ENCODE measurements at places on chromosomes 1 and 21. TPM values are rescaled to one million over a fixed set of nuclear protein-coding genes. Genes with fewer than 3 reads are reported as not detected.

Gene MARK1
- total RNA-seq = 14.3 TPM

DNA sequence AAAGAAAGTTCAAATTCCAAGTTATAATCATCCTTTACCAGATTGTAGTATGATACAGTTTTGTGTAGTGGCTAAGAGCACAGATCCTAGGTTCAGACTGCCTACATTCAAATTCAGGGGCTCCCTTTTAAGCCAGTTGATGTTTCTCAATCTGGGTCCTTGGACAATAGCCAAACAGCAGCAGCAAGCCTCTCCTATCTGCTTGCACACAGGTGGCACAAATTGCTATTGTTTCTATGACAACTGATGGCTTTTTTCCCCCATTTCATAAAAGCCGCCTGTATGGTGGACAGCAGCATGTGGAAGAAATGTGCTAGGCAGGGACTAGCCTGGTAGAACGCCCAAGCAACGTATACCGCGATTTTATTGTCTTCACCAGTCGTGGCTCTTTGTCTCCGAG lies 76.5 kb downstream of the S1PR1 start:
- peaks cover 23% of the 10 kb centered on the region for H3K27me3 ChIP-seq
- H3K27ac ChIP-seq = no peak overlapping the region
- H3K36me3 ChIP-seq = no peaks in the 10 kb centered on the region
- no peak for DNase-seq
- H3K4me3 ChIP-seq = no peak overlapping the region

- peaks cover 22% of the 10 kb centered on the region for H3K4me1 ChIP-seq
- peaks cover 11% of the 10 kb centered on the region for H3K36me3 ChIP-seq
- no peaks in the 10 kb centered on the region for H3K27me3 ChIP-seq
- H3K4me3 ChIP-seq = no peak overlapping the region
Measured at GRCh38 chr1:44249543-44249942, 36.3 kb downstream of the DMAP1 start.

DNA sequence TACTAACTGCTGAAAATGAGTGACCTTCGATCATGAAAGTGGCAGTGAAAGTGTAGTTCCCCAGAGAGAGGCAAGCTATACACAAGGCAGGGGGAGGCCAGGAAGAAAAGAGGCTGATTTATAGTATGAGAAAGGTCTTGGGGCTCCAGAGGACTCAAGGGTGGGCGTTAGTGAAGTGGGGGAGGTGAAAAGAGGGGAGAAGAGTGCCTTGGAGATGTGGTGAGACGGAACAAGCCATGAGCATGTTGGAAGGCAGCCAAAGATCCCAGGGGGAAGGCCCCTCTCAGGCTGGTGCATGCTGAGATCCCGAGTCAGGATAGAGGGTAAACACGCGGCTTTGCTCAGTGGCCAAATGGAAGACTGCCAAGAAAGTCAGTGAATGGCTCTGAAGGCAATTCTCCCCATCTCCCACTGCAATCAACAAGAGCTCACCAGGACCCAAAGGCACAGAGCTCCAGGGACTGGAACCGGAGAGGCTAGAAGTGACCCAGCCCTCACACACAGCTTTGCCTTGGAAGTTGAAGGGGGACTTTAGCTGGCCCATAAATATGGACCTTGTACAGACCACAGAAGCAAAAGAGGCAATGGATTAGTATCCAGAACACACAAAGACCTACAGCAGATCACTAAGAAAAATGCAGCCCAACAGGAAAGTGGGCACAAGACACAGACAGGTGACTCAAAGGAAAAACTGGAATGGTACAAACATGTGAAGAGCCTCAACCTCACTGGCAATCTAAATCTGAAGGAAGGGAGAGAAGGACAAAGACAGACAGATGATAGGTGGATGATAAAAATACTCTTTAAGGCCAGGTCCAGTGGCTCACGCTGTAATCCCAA lies 49.6 kb downstream of the HSF2BP start:
- H3K36me3 ChIP-seq = no peaks in the 10 kb centered on the region
- H3K4me1 ChIP-seq = peaks cover 23% of the 10 kb centered on the region
- no peak for DNase-seq
- H3K27ac ChIP-seq = peak overlapping the region; percentile 35
- H3K4me3 ChIP-seq = peak overlapping the region; percentile 47

DNA sequence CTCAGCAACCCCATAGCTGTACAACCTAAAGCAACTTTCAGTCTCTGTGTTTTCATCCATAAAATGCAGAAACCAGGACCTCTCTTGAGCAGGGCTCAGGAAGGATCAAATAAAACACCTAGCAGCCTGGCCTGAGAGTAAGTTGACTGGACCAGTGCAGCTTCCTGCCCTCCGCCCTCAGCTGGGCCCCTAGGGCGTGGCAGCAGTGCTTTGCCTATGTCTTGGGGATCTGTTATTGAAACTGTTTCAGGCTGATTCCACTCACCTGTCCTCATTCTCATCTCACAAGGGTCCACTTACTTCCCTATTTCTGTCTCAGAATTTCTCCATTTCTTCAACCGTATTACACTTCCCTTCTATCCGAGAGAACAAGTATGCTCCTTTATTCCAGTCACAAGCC lies 17.3 kb downstream of the LRRC42 start:
- H3K36me3 ChIP-seq = peaks cover 32% of the 10 kb centered on the region
- H3K4me3 ChIP-seq = no peak overlapping the region
- no peaks in the 10 kb centered on the region for H3K4me1 ChIP-seq
- no peaks in the 10 kb centered on the region for H3K27me3 ChIP-seq
- no peak for DNase-seq

DNA sequence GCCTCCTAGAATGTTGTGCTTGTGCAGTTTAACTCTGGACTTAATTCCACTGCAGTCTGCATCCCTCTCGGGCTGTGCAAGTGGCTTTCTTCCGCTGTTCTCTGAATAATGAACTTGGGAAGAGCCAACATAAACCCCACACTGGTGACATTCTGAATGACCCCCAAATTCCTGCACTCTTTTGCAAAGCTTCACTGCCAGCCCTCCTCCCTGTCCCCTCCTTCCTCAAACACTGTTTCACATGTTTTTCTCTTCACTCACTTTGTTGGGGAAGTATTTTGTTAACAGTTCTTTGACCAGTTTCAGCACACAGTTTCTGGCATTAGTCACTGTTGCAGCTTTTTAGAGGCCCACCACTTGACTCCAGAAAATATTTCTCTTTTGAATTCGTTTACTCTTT lies 39.7 kb downstream of the GNG12 start:
- no peak overlapping the region for H3K4me3 ChIP-seq
- H3K36me3 ChIP-seq = peaks cover 5% of the 10 kb centered on the region
- DNase-seq = no peak
- peak overlapping the region; percentile 34 for H3K27ac ChIP-seq

- DNase-seq = no peak
- H3K4me1 ChIP-seq = peaks cover 18% of the 10 kb centered on the region
- no peaks in the 10 kb centered on the region for H3K27me3 ChIP-seq
- H3K27ac ChIP-seq = no peak overlapping the region
- H3K4me3 ChIP-seq = no peak overlapping the region
- H3K36me3 ChIP-seq = peaks cover 27% of the 10 kb centered on the region
Measured at GRCh38 chr1:222940095-222940494, 125.3 kb downstream of the DISP1 start.

DNA sequence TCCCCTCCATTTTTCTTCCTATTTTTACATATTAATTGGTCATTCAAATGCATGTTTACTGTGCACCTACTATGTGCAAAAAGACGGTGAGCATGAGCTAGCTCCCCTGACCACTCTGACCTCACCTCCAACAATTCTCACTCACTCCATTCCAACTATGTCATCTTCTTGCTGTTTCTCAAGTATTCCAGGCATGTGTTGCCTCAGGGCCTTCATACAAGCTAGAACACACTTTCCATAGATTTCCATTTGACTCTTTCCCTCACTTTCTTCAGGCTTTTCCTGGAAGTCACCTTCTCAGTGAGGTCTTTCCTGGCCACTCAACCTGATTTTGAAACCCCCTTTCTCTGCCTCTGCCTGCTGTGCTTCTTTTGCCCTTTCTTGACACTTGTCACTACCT lies 32.6 kb downstream of the CHIA start:
- H3K36me3 ChIP-seq = no peaks in the 10 kb centered on the region
- no peak for DNase-seq
- H3K27me3 ChIP-seq = peaks cover 7% of the 10 kb centered on the region
- H3K4me1 ChIP-seq = no peaks in the 10 kb centered on the region

Gene MSH4
- total RNA-seq = 0.64 TPM

DNA sequence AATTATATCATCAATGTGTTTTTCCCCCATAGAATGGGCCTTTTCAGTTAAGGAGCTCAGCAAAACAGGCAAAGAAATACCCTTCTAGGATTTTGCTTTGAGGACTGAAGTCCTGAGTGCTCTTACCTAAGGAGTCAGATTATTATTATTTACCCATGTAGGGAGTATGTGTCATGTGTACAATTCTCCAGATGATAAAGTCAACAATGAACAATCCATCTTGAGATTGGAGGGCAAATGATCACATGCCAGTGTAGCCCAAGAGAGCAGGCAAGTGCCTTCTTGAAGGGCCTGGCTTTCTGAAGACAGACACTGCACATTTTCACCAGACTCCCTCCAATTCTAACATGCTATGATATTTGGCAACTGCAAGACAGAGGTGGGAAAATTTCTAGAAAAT lies 159.7 kb downstream of the PCNX2 start:
- H3K36me3 ChIP-seq = peaks cover 17% of the 10 kb centered on the region
- no peak for DNase-seq
- peaks cover 5% of the 10 kb centered on the region for H3K4me1 ChIP-seq
- no peak overlapping the region for H3K4me3 ChIP-seq
- H3K27ac ChIP-seq = no peak overlapping the region
- no peaks in the 10 kb centered on the region for H3K27me3 ChIP-seq

Measured in type B pancreatic cell (in vitro differentiated cells).